ENCODE measurements at places on chromosomes 1 and 21.

DNA sequence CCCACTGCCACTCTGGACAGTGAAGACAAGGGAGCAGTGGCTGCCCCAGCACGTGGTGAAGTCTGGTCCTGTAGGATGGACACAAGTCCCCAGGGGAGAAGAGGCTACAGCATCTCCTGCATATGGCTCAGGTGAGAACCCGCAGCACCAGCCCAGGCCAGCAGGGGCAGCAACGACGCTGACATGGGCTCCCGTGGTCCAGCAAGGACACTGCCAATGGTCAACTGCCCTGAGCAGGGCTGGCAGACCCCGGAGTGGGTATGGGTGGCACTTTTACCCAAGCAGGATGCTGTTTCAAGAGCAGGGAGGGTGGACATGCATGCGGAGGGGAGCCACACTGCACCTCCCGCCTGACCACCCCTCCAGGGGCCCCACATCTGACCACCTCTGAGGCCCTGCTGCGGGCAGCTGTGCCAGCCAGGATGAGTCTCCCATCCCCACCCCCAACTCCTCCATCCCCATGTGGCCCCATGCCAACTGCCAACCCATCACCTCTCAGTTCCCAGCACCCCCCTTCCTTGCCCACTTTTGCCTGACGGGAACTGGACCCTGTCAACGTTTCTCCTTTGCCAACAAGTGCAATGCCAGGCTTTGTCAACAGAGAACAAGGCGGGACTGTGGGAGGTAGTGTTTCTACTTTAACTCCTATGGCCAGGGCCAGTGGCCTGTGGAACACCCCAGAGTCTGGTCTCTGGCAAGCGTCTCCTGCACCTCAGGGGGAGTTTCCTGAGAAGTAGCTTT, 8.6 kb downstream of the MORN1 start:
- DNase-seq: peak; percentile 62

GRCh38 chr1:214636436-214636835, 33.4 kb downstream of the CENPF start:
- DNase-seq: no peak

GRCh38 chr1:50929376-50929958, 30.6 kb downstream of the FAF1 start:
- DNase-seq: peak; percentile 66

DNA sequence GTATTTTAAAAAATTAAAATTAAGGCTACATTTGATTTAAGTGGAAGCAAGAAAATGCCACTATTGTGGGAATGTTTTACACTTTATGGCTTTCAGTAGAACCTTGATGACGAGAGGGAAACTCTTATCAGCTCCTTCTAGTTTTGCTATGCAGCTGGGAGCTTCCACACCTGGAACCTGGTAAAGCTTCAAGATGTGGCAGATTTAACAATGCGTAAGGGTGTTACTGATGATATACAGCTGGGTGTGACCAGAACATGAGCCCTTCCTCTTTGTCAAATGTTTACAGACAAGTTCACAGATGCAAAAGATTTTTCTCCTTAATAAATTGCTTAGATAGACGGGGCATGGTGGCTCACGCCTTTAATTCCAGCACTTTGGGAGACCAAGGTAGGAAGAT, 20.3 kb downstream of the TTC13 start:
- DNase-seq: no peak

DNA sequence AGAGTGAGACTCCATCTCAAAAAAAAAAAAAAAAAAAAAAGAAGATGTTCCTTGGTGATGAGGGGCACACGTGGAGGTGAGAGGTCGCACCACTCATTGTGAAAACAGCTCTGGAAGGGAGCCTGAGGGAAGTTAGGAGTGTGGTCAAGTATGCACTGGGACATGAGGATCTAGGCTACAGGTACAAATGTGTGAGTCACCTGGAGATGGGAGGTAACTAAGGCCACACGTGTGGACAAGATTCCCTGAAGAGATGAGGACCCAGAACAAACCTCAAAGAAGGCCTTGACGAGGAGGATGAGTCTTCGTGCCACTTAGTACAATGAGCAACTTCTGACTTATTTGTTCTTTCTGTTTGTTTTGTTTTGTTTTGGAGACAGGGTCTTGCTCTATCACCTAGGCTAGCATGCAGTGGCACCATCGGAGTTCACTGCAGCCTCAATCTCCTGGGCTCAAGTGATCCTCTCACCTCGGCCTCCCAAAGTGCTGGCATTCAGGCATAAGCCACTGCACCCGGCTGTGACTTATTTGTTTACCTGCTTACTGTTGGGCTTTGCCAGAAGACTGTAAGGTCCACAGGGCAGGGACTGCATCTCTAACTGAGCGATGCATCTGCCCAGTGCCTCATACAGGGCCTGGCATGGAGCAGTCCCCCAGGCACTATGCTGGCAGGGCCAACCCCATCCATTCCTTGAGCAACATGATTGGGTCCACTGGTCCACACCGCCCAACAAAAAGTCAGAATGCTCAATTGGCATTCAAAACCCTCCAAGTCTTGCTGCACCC, 6.4 kb downstream of the ASAP3 start:
- peak; percentile 31 for DNase-seq

DNA sequence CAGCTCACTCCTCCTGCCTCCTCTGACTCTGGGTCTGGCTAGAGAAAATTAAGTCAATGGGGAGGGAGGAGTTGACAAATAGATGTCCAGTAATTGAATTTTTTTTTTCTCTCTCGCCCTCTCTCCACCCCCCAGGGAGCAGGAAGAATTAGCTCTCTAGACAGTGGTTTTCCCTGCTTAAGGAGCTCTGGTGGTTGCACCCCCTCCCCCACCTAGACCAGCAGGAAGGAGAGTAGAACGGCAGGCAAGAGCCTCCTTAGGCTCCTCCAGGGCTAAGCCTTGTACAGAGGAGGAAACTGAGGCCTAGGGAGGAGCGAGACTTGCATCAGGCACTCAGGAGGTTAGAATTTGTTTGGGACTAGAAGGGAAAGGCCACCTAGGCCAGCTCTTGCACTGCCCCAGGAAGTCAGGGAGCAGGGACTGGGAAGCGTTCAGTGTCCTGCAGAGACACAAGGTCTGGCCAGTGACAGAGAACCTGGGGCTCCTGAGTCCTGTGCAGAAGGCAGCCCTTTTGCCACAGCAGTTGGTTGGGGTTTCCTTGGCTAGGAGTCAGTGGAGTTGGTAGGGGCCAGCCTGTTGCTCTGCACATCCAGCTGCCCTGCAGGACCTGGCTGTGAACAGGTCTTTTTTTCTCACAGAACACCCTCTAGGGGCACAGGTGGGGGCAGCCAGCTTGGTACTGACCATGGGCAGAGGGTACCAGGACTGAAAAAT, 49.5 kb upstream of the ACOT11 start:
- no peak for DNase-seq

DNA sequence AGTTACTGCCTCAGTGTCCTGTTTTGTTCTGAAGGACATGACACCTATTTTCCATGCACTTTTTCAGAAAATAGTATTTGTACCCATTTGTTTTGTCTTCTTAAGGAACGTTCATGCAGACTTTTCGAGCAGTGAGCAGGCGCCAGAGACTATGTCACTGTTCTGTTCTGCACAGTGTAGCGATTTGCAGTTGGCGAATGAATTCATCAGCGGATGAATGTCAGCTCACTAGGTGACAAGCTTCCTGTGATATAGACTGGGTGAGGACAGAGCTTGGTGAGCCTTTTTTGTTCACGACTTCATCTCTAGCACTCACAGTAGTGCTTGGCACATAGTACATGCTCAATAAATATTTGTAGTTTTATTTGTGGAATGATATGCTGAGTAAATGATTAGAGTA, 177.8 kb downstream of the NFIA start:
- DNase-seq: no peak

DNA sequence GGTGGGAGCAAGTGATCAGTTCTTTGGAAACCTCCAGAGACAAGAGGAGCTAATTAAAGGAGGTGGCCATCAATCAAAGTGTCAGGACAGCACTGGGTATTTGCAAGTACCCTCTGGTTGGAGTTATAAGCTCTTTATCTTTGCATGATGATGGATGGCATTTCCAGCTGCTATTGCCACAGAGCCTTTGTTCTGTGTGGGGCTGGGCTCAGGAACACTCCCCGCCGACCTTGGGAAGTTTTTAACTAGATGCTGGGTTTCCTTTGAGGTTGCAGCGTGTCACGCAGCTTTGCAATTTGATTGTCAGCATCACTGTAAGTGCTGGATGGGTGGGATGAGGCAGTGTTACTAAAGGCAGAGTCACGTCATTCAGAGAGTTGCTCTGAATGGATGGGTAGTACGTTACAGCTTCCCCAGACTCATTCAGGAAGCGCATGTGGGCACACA, 68.9 kb downstream of the CNIH3 start:
- DNase-seq: no peak

DNA sequence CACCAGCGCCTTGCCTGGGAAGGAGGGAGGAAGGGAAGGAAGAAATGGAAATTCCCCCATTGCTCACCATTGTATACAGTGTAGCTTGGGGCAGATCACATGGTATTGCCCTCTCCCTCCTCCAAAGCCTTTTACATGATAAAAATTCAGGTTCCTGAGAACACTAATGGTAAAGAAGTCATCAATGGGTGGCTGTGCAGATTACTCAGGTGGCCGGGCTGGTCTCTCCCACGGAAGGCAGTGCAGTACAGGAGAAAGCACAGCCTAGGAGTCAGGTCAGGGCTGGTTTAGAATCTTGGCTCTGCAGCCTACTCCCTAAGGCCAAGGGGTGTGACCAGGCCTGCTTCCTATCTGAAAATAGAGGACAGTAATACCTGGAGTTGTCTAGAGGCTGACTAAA, 107.9 kb downstream of the SUSD4 start:
- no peak for DNase-seq

Data from ELR (cell line).